ENCODE measurements at places on chromosomes 3 and 15.

DNA sequence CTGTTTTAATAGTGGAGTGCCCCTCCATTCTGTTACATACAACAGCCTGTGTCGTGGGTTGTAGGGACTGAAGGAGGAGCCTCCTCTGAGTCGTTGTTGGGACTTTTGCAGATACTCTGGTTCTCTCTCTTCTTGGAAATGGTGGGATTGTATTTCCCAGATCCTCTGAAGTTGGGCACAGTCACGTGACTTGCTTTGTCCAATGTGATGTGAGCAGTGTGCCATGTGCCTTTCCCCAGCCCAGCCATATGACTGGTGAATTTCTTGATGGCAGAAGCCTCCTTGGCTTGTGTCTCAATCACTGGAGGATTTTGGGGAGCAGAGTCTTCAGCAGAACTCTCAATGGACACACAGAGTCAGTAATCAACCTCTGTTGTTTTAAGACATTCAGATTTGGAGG is 36.2 kb downstream of the RASGRF1 start:
- DNase-seq, result no peak

GRCh38 chr3:112965656-112966055 is 9.2 kb downstream of the CD200R1 start:
- no peak for DNase-seq

DNA sequence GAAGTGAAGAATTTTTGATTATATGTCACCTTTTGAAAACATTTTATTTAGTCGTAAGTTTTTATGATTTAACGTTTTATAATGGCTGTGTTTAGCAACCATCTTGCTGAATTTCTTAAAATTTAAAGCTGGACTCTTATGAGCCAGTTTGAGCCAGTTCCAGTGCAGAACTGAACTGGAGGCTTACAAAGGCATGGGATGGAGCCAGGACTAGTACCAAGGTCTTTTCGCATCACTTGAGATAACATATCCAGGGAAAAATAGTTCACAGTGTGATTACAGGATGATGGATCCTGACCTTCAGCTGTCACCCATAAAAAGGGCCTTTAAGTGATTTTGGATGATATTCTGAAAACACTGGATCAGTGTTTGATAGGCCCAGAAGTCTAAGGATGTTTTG is 51.0 kb downstream of the USP13 start:
- DNase-seq, result no peak

DNA sequence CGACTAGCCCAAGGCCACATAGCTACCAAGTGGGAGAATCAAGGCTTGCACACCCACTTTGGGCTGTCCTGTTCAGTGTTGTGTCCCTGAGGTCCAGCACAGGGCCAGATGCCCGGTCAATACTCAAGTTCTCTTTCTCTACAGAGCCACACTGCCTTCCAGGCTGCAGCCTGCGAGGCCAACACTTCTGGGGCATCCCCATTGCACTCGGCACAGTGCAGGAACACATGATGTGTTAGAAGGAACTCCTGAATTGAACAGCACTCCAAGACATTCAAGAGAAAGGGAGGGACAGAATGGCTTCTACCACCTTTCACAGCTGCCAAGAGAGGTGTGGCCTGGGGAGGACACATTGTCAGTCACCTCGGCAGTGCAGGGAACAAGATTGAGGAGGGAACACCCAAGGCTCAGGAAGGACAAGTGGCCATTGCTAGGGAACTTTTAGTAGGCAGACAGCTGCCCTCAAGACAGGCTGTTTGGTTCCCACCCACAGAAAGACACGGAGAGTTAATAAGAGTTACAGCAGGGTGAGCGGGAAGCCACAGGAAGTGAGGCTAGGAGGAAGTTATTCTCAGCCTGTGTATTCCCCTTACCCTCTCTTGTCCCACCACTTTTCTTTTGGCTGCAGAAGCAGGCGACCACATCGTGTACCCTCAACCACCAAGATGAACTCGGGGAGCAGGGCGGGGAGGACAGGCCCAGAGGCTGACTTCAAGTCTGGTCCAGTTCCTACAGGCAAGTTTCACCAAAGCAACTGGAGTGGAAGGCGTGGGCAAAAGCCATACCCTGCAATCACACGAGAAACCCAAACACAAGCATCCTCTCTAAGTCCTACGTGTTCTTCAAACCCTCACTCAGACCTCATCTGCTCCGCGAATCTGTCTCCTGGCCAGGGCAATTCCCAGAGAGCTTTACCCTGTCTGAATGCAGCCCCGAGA is 69.4 kb downstream of the SRGAP3 start:
- DNase-seq, result no peak

- DNase-seq, result no peak
Measured at GRCh38 chr3:81154611-81155143, 606.8 kb downstream of the GBE1 start.

DNA sequence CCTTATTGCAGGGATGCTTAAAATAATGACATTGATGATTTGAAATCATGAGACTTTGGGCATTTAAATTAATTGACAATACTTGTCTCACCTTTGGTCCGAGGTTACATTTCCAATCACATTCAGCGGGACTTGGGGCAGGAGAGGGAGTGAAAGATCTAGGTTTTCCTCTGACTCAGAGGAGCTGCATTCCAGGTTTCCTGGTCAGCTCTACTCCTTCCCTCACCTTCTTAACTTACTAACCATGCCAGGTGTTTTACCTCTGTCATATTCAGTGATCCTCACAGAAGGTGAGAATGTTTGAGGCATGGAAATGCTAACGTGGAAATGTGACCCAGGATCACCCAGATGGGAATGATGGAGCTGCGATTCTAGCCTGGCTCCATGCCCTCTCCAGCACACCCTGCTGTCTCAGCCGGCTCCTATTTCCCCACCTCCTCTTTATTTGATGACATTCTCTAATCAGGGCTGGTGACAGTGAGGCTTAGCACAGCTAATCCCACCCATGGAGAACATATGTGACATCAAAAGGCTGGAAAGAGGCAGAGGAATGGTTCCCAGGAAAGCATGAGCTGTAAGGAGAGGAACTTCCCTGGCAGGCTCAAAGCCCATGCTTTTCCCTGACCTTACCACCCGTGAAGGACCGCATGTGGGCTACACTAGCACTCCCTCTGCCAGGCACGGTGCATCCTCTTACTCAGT is 38.7 kb downstream of the THSD4 start:
- no peak for DNase-seq

GRCh38 chr3:65146179-65146578 is 458.4 kb upstream of the ADAMTS9 start:
- DNase-seq, result no peak

DNA sequence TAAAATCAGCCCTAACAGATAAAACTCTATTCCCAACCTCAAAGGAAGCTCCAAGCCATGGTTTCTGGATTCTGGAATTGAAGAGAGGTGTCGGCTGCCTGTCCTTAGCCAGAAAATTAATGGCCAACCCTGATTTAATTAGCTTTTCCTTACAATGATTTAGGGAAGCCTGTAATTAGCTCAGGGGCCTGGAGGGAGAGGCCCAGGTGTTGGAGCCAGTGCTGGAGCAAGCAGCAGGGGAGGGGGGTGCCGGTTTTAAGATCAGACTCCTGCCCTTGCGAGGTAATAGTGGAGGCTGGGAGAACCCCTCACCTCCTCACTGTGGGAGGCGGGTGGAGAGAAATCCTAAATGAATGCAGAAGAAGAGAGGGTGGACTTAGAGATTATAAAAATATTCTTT is 14.7 kb upstream of the ATP2B2 start:
- DNase-seq, result no peak

DNA sequence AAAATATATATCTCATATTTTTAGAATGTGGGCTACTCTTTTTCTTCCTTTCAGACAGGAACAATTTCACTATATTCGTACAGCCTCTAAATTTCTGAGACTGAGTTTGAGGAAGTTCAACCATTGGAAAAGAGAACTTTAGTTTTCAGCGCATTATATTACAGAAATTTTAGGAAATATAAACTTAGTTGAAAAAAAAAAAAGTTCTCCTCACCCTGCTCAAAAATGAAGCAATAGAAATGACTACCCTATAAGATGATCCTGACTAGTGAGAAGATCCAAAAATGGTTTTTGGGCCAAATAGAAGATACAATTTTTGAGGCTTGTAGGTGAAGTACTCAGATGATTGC is 139.6 kb downstream of the MCTP2 start:
- no peak for DNase-seq

- DNase-seq, result no peak
Measured at GRCh38 chr15:73139744-73140553, 87.7 kb downstream of the NEO1 start.

DNA sequence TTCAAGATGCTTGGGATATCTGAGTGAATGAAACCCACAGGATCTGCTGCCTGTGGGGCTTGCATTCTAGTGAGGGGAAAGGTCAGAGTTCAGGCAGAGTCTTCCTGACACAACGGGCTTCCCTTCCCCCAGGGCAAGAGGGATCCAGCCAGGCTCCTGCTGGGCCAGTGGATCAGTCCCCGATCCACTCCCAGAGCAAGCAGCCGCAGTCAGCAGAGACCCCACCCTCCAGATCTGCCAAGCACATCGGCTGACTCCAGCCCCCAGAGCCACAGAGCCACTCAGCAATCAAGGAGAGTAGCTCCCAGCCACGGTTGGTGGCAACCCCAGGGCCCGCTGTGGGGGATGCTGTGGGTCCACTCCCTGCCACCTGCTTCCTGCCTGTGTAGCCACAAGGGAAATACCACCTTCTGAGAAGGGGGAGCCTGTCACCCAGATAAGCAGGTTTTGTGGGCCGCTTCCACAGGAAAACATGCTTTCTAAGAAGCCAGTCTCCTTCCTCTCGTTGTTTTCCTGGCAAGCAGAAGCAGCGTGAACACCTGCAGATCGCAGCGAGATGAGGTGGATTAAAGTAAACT is 44.9 kb downstream of the CPN2 start:
- DNase-seq, result no peak

- no peak for DNase-seq
Measured at GRCh38 chr3:129482721-129483120, 42.7 kb downstream of the IFT122 start.

DNA sequence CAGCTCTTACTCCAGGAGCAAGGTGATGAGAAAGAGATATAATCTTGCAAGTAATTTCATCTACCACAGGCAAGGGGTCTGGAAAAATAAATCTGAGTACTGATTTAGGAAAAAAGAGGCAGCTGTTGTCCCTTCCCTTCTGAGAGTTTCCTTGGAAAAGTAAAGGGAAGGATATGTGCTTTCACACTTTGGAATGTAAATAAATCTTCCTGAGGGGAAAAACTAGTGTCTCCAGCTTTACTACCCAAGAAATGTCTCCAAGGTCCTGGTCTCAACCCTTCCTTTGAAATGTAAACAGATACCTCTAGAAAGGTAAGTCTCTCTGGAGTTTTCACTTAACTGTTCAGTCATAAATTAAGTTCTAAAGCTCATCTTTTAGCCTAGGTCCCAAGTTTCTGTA is 102.6 kb downstream of the DPH6 start:
- no peak for DNase-seq

DNA sequence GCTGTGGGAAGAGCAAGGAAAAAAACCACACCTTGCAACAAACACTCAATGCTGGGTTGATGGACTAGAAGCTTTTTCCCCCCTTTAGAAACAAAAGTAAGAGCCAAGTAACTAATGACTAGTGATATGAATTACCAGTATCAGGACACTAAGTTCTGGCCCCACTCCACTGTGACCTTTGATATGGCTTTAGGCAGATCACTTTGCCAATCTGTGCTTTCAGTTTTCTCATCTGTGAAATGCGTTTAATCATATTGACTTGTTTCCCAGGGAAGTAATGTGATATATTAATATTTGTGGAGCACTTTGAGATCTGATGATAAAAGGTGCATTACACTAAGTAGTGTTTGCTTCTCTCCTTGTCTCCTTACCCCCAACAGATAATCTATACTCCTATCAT is 319.3 kb upstream of the SATB1 start:
- no peak for DNase-seq

DNA sequence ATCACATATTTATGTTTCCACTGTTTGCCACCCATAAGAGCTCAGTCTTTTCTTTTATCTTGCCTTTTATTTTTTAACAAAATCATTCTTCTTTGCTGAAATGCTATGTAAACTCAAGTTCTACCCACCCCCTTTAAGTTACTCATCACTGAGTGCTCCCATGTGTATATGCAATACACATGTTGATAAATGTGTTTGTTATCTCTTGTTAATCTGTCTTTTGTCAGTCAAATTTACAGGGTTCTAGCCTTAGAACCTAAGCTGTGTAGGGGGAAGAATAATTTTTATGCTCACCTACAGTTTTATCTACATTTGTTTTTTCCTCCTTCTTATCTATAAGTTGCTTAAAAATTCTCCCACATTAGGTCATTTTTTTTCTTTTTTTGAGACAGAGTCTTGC is 1195.9 kb downstream of the ROBO2 start:
- DNase-seq, result no peak

GRCh38 chr3:157471064-157471463 is 32.2 kb downstream of the VEPH1 start:
- DNase-seq, result no peak

- DNase-seq, result no peak
Measured at GRCh38 chr15:91515188-91515754, 338.2 kb upstream of the SLCO3A1 start.

GRCh38 chr3:156583469-156583868 is 28.6 kb upstream of the SSR3 start:
- DNase-seq, result no peak

DNA sequence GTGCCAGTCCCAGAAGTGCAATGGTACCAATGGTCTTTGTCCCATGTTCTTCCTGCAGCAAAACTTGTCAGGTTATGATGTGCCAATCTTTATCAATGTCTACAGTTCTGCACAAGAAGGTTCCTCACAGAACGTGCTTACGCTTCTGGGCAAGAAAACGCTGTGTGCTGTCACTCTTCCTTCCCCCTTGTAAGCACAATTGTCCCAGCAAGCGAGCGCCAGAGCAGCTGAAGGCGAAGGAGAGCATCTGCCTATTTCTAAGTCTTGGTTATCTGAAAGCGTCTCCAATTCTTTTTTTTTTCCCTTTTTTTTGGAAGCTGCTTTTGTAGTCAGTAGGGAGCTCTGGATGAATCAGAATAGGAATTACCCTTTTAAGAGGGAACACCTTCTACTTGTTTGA is 514.4 kb downstream of the FGF12 start:
- no peak for DNase-seq

GRCh38 chr3:24551626-24552025 is 57.0 kb upstream of the THRB start:
- no peak for DNase-seq

DNA sequence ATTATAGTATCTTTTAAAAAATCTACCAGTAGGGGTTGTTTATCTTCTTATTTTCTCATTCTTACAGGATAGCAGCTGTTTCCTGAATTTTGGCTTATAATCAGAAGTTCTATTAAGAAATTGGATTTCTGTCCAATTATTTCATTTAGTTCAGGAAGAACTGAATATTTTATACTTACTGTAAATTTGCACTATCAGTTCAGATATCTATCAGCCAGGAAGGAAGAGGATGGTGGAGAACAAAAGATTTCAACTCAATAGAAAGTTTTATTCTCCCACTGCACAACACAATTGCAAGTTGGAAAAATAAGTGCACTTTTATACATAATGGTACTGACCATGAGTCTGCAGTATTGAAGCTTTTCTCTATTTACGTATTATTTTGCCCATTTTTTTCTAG is 400.9 kb downstream of the PLOD2 start:
- no peak for DNase-seq

DNA sequence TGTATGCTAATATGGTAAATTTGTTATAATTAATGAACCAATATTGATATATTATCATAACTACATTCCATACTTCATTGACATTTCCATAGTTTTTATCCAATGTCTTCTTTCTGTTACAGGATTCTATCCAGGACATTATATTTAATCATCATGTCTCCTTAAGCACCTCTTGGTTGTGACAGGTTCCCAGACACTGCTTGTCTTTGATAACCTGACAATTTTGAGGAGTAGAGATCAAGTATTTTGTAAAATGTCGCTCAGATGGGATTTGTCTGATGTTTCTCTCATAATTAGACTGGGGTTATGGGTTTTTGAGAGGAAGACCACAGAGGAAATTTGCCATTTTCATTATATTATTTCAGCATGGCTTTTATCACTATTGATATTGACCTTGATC is 317.4 kb downstream of the PLOD2 start:
- no peak for DNase-seq

Measured in activated CD4-positive, alpha-beta T cell treated with anti-CD3 and anti-CD28 coated beads for 24 hours (primary cell).